Stimulated activated CD8-positive, alpha-beta memory T cell treated with anti-CD3 and anti-CD28 coated beads, Interleukin-7, amount 100 ng/mL, for 48 hours (primary cell): ENCODE measurements at places on chromosomes 16 and 17.
A peak's percentile ranks its signal among the peaks of the same experiment; 100 is the strongest.

DNA sequence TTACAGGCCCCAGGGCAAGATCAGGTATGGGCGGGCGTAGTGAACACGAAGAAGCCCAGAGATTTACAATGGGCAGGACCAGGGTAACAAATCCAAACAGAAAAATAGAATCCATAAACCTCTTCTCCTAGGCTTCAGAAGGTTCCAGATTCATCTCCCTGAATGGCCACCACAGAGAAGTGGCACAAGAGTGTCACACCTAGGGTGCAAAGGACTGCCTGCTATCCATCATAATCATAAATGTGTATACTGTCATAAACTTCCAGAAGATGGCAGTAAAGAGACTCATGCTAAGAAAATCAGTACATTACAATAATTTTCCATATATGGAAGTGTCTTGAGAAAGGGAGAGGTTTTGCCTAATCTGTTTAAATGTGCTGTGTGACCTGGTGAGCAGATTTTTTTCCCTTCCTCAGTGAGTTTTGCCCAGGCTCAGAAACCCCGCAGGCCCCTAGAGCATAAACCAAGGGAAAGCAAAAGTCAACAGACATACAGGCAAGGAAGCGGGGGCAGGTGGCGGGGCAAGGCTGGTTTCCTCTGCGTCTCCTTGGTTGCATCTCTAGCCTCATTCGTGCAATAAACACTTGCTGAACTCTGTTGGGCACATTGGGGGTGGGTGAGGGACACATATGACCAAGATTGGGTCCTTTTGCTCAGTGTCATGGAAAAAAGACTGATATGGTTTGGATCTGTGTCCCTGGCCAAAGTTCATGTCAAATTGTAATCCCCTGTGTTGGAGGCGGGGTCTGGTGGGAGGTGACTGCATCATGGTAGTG lies 92.0 kb upstream of the CDH5 start:
- no peak for DNase-seq

DNA sequence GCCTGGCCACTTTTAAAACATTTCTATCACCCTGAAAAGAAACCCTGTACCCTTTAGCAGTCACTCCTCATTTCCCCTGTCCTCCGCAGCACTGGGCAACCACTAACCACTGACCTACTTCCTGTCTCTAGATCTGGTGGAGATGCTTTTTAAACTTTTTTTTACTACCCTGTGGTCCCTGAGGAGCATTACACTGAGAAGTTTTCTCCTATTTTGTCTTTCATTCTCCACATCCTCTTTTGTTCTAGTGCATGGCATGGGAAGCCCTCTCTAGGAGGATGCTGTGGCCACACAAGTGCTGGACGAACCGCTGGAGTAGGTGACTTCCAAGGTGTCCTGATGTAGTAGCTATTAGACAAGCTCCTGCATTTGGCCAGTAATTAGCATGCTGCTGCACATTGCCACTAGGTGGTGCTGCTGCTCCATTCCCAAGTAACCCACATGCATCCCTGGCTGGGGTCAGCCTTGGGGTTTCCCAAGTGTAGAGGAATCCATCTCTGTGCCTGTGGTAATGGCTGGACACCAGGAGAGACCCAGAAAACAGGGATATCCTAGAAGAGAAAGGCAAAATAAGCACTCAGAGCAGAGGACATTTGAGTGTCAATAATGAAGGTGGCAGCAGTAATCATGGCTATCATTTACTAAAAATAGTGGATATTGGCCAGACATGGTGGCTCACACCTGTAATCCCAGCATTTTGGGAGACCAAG lies 143.8 kb upstream of the CRHR1 start:
- DNase-seq: peak; percentile 40

DNA sequence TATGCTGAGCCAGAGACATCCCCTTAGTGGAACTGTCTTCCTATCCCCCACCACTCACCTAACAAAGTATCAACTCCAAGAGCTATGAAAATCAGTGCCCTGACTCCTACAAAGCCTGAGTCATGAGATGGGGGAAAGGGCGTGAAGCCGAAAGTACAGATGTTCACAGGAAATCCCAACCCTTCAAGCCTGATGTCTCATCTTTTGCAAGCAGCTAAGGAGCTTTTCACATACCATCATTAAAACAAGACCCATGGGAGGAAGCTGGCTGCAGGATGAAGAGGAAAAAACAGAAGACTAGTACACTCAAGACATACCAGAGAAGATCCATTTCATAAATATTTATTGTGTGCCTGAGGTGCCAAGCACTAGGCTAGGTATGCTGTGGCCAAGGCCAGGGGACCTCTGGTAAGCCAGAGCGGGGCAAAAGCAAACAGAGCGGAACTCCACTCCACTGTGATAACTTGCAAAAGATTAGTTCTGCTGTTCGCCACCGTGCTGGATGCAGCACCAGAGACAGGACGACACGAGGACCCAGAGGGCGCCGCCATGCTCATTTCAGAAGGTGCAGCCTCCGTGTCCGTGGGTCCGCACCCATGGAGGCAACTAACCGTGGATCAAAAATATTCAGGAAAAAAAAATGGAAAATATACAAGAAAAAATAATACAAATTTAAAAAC lies 4.5 kb upstream of the MNT start:
- DNase-seq: no peak

- no peak for DNase-seq
These were observed 97.9 kb downstream of the MAP2K4 start for GRCh38 chr17:12118617-12119016.

DNA sequence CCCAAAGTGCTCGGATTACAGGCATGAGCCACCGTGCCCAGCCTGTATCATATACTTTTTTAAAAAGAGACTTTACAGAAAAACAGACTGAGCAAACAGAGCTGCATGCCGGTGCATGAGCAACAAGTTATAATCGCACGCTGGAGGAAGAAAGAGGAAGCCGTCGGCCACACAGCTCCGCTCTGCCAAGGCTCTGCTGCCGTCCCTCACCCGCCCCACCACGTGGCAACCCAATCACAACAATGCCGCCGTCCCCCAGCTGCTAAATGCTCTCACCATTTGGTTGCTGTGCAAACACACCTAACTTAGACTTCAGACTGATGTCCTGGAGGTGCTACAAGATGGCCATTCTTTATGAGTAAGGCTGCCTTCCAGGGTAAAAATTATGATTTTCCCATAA lies 83.5 kb downstream of the ADCY9 start:
- no peak for DNase-seq

DNA sequence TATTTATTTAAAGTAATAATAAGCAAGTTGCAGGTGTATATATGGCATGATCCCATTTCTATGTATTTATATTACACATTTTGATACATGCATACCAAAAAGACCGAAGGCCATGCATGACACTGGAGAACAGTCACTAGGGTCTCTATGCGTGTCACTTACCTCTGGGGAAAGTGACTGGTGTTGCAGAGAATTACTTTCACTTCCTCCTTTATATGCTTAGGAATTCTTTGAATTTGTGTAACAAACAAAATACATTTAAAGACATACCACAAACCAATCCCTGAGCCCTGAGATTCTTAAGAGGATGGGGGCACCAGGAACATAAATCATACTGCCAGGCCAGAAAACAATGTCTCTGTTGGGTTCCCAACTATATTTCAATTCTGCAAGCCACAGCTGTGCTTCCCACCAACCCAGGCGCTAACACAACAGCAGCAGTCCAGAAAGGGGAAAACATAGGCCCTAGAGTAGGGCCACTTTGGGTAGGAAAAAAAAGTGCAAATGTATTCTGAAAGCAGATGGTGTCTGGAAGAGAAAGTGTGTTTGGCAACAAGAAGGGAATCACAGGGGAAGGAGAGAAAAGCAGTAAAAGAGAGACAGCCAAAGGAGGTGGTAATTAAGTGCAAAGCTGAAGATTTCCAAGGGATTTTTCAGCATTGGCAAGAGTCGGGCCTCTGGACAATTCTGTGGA lies 24.5 kb upstream of the HYDIN start:
- no peak for DNase-seq
